ENCODE measurements at places on chromosomes 7 and 10.

DNA sequence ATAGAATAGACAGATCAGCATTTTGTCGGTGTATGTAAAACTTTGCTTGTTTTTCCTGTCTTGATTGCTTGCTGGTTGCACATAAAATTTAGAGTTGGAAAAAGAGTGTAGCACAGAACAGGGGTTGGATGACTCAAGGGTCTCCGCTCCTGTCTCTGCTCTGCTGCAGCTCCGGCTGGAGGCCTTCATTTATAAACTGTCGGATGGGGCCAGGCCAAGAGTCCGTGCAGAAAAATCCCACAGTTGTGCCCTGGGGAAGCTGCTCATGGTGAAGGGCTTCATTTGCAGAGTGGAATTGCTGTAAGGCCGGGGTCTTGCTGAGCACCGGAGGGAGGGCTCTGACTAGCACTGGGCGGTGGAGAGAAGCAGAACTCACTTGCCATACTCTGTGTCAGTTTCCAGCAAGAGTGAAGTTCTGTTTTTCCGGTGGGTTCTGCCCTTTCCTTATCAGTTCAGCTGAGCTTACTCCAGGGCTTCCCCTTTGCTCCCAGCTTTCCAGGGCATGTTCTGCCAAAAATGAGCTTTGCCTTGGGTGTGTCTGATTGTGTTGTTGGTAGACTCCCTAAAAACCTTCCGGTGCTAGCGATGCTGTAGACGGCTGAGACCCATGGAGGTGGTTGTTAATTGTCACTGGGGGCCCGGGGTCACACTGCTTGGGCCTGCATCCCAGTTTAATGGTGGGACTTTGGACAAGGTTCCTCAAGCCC, 67.2 kb downstream of the CAMK1D start:
- no peak for DNase-seq

GRCh38 chr7:44448922-44449583, 41.4 kb downstream of the NUDCD3 start:
- no peak for DNase-seq

GRCh38 chr10:49741108-49741995, 20.8 kb downstream of the OGDHL start:
- no peak for DNase-seq

DNA sequence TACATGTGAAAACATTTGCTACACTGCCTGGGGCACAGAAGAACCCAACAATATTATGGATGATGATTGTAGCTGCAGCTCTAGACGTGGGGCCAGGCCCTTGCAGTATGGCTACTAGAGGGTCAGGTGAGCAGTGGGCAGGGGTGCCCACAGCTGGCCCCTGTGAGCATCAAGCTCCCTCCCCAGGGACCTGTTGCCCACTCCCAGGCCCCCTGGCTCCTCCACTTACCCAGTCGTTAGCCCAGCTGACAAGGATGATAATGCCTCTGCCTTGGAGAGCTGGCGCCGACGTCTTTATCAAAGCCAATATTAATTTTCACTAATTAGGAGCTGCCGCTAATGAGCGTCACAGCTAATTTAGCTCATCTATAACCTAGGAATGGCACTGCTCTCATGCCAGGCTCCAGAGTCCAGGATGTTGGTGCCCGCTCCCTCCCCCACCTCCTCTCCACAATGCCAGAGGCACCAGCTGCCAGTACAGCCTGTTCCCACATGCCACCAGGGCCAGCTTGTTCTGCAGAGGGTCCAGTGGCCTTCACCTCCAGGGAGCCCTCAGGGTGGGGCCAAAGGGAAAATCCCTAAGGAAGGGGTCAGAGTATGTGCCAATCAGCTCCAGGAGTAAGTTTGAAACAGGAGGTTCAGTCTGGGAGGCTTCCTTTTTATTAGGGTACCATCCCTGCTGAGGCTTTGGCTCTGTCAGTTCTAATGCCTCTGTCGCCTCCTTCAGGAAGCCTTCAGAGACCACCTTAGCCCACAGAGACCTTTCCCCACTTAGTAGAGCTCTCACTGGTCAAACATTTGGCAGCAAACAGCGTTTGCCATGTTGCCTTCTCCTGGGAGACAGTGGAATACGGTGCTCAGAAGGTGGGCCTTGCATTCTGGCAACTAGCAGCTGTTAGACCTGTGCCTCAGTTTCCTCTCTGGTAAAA, 77.2 kb downstream of the CDH23 start:
- DNase-seq = no peak

GRCh38 chr7:50717181-50717580, 65.5 kb downstream of the GRB10 start:
- DNase-seq = no peak
